ENCODE measurements at places on chromosomes 6 and 20.

DNA sequence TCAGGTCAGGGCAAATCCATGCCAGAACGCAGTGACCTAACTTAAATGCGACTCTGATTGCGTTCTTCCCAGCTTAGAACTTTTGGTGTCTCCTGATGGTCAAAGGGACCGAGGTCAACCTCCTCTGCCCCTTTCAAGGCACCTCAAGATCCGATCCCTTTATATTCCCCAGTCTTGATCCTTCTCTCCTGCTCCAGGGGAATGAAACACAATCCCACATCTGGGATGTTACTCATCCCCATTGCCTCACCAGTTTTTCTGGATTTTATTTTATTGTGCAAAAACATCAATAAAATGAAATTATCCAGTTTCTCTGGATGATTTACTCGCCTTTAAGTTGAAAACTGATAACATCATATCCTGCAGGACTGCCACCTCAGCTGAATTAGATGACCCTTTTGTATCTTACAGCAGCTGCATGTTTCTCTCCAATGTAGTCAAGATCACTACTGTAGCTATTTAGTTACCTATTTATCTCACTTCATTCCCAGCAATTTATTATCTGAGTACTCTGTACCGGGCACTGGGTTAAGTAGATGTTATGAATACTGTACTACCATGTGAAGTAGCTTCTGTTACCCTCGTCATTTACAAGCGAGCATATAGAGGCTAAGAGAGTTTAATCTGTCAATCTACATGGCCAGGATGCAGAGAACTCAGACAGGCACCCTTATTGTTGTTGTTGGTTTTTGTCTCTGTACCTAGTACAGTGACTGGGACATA, 44.0 kb downstream of the IRAK1BP1 start:
- DNase-seq = no peak

DNA sequence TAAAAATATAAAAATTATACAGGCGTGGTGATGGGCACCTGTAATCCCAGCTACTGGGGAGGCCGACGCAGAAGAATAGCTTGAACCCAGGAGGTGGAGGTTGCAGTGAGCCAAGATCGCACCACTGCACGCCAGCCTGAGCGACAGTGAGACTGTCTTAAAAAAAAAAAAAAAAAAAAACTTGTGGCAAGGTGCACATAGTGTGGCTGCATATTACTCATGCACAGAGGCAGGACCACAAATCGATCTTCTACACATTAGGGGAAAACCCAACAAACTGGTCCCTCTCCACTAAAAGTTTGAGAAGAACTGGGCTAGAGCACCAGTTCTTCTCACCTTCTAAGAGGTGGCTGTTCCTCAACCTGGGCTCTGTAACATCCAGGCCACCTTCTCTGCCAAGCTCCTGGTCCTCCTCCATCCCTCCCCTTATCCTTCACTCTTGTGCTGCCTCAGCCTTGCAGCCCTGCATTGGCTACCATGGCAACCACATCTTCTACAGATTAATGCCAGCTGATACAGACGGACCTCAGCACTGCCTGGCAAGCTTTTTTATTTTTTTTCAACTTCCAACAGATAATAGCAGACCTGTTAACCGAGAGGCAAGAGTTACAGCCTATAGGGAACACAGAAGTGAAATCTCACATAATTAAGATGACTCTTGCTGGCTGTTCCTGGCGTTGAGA, 88.0 kb downstream of the ATP9A start:
- DNase-seq = no peak

DNA sequence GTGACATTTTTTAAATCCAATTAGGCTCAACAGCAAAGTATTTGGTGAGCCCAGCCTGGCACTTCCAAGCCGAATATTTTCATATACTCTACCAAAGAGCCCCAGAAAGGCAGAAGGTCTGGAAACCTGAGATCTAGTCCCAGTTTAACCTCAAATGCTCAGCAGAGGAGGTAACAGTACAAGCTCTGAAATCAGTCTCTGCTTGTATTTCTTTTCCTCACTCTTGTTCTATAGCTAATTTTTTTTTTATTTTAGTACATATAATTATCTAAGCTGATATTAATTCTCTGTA, 9.1 kb downstream of the SOD2 start:
- DNase-seq = no peak

DNA sequence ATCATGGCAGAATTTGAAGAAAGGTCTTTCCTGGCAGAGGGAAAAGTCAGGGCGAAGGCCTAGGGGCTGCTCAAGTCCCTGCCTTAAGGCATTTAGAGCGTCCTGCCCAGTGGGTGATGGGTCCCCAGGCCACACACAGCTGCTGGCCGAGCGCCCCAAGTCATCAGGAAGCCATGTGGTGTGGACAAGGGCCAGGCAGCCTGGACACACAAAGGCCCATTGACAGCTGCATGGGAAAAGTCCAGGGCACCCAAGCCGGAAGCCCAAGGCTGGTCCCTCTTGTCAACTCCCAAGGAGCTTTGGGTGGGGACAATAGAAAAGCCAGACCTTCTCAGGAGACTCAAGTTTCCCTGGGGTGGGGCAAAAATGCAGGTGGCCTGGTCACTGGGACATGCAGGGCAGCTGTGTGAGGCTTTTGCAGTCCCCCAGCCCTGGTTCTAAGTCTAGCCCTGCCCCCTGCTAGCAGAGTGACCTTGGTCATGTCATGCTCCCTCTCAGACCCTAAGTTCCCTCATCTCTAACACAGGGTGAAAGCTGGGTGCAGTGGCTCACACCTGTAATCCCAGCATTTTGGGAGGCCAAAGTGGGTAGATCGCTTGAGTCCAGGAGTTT, 44.3 kb upstream of the PTGIS start:
- DNase-seq = no peak

- DNase-seq = no peak
Measured at GRCh38 chr6:15901141-15902115, 227.5 kb upstream of the MYLIP start.

- DNase-seq = no peak
Measured at GRCh38 chr20:6884114-6884513, 116.6 kb downstream of the BMP2 start.

- DNase-seq = no peak
Measured at GRCh38 chr20:44028868-44029847, 114.5 kb downstream of the TOX2 start.

DNA sequence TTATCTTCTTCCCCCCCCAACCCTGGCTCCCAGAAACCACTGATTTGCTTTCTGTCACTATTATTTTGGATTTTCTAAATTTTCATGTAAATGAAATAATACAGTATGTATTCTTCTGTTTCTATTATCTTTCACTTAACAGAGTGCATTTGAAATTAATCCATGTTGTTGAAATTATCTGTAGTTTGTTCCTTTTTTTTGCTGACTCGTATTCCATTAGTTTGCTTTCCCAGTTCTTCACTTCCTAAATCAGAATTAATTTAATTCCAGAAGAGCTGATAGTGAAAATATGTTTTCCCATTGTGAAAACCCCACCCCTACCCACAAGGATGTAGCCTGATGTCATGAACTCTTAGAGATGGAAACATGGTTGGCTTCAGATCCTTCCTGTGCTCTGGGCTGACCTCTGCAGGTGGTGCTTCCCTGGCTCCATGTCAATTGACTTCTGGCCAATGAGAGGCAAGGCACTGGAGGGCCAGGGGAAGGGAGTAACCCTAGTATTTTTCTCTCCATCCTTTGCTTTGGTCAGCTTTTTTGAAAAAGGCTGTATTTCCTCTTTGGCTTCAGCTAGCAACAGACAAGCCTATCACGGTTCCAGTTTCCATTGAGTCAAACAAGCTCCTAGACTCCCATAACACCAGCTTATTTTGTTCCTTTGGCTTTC, 244.4 kb upstream of the HSF2 start:
- DNase-seq = no peak

DNA sequence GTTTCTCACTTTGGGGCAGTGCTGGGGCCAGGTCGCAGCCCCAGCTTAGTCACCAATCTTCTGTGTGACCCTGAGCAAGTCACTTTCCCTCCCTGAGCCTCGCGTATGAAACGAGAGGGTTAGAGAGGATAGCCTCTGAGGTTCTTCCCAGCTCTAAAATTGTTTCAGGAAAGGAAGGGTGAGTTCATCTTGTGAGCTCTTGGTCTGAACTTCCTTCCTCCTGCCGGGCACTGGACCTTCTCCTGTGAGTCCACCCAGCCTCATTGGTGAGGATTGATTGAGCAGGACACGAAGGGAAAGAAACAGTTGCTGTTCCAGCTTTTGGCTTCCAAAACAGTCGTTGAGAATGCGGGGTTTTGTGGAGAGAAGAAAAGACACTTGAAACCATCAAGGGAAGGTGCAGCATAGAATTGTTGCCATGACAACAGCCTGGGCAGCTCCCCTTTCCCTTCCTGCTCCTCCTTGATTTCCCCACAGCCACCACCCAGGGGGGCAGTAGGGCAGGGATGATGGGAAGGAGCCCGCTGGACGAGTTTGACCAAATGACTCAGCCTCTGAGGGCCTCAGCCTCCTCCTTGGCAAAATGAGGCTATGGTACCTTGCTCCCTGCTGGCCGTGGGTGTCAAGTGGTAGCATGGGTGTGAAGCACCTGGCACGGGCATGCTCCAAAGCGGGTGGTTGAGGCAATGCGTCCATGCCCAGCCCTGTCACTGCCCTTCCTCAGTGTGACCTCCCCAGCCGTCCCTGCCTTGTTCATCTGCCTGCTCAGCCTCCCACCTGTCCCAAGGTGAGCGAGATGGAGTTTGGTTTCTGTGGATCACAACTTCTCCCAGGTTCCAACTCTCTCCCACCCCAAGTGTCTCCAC, 107.8 kb downstream of the CDC5L start:
- no peak for DNase-seq

DNA sequence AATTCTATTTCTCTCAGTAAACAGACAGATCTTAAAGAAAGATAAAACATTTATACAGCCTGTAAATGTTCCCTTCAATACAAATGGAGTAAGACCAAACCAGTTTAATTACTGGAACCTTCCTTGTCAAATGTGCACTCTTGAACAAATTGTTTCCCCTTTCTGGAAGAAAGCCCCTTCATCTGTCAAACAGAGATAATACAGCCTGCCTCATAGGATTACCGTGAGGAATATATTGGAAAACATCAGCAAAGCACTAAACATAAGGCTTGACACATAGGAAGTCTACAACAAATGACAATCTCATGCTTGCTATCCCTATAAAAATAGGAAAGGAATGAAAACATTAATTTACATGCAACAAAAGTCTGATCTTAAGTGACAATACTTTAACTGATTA, 173.8 kb downstream of the PTPRK start:
- no peak for DNase-seq

DNA sequence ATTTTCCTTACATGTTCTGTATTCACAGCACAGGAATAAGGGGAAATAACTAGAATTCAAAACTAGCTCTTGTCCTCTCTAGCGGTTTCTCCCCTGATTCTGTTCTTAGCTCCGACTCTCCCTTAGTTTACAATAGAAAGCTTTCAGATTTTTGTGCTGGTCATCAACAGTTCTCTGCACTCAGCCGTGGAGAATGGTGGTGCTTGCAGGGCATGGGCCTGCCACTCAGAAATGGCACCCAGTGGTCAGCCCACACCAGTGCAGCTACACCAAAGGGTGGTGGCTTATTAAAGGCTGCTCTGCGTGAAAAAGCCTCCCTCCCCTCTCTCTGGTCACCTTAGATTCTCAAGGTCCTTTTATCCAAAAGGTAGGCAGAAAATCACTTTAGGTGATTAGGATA, 123.5 kb downstream of the SASH1 start:
- DNase-seq = no peak

DNA sequence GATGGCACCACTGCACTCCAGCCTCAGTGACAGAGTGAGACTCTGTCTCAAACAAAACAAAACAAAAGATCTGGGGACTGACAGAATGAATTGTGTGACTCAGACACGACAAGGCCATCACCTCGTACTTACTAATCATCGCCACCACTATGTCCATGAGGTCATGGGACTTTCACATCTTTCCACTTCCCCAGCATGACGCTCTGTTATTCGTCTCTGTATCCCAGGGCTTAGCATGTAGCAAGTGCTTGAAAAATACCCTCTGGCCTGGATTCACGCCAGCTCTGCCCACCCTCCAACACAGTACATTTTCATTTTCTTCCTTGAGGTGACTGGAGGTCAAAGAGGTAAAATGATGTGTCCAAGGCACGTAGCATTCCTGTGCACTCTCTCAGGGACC, 27.8 kb downstream of the FGD2 start:
- peak; percentile 33 for DNase-seq
